ENCODE measurements at places on chromosomes 11 and 22.
A peak's percentile ranks its signal among the peaks of the same experiment; 100 is the strongest.

- no peak for DNase-seq
Measured at GRCh38 chr11:133618544-133618943, 86.2 kb upstream of the OPCML start.

GRCh38 chr22:21959274-21960074, 6.8 kb upstream of the PPM1F start:
- no peak for DNase-seq

GRCh38 chr11:48006301-48006992, 26.1 kb downstream of the PTPRJ start:
- peak; percentile 92 for DNase-seq

DNA sequence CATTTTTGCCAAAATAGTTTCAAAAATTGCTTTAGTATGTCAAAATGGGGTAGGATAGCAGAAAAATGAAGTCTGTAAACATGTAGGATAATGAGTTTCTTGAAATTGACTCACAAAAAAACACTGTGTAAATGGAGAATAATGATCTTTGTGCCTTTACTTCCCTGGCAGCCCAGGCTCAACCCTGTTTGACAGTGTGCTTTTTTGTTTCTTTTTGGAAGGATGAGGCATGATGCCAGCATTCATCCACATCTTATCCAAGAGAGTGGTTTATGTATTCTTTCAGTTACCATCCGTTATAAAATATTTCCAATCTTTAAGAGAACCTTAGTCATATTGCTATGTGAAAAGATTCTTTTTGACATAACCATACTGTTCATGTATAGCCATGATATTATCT, 70.6 kb downstream of the ARHGAP42 start:
- DNase-seq: no peak

GRCh38 chr11:1733009-1733715, 17.2 kb downstream of the IFITM10 start:
- no peak for DNase-seq

DNA sequence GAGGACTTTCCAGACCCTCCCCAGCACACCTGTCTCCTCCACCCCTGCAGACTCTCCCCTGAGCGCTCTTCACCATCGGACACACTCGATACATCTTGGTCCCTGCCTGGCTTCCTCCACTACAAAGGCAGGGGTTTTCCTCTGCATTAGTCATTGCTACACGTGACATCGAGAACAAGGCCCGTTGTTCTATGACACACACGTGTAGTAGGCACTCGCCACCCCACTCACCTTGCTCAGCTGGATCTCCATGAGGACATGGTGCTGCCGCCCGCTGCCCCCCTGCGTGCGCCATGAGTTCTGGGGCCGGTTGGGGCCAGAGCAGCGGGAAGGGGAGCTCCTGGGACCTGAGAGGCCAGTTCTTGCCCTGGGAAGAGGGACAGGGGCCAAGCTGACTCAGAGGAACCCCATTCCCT, 16.7 kb downstream of the ATG2A start:
- no peak for DNase-seq

GRCh38 chr11:36564376-36565030, 3.3 kb upstream of the RAG1 start:
- peak; percentile 85 for DNase-seq

Measured in OCI-M1 (cell line).